GM04504 (cell line): ENCODE measurements at places on chromosomes 2 and 18.
A peak's percentile ranks its signal among the peaks of the same experiment; 100 is the strongest.

- DNase-seq: no peak
These were observed 312.4 kb downstream of the PLCL1 start for GRCh38 chr2:198116756-198117155.

- peak; percentile 28 for DNase-seq
These were observed 159.8 kb downstream of the METTL4 start for GRCh38 chr18:2411381-2411960.

DNA sequence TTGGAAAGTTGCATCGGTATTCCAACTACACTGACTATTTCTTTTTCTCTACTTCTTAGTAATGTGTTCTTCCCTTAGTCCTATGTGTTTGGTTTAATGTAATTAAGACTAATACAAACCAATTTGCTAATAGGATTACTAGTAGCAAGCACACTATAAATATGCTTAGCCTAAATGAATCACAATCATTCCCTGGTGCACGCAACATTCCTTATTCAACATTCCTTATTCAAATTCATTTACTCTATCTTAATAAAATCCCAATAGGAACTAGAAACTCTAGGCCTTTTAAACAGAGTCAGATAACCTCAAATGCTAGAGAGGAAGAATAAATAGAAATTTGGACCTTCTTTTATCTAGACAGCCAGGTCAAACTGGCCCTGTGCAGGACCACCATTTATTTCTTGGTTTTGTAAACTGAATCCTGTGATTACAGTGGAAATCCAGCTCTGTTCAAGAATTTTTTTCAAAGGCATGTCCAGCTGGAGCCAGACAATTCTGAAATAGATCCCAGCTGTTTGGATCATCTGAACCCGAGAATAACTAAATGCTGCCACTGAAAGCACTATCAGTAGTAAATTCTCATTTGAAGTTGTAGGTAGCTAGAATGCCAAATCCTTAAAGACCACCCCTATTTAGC is 103.1 kb downstream of the PPP1R1C start:
- DNase-seq: no peak

DNA sequence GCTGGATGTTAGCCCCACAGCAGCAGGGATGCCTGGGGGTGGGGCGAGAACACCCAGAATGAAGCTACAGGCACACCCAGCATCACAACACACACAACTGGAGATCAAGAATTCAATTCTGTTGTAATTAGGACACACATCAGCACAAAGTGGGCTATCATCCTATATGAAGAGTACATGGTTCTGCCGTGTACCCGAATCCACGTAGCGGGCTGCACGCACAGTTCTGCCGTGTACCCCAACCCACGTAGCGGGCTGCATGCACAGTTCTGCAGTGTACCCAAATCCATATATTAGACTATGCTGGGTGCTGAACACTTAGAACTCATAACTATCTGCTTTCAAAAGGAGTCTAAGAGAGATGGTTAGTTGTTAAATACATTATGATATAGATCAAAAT is 86.5 kb downstream of the EIPR1 start:
- DNase-seq: no peak

GRCh38 chr2:160603771-160604510 is 110.3 kb upstream of the RBMS1 start:
- DNase-seq: no peak
